ENCODE measurements at places on chromosomes 2 and 18. TPM values are rescaled to one million over a fixed set of nuclear protein-coding genes. Genes with fewer than 3 reads are reported as not detected.

DNA sequence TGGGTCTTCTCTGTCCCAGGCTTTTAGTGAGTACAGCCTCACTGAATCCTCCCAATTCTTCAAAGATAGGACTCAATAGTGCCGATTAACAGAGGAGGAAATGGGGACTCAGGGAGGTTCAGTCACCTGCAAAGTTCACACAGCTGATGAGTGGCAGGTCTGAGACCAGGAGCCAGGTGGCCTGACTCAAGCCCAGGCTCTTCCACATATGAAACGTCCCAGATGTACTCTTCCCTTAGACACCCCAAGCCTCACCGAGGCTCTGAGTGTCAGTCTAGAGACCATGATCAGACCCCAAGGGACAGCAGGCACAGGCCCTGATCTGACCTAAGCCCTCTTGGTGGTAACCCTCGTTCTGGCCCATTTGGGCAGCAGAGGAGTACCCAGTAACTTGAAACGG, 115.2 kb downstream of the INHBB start:
- DNase-seq: no peak

DNA sequence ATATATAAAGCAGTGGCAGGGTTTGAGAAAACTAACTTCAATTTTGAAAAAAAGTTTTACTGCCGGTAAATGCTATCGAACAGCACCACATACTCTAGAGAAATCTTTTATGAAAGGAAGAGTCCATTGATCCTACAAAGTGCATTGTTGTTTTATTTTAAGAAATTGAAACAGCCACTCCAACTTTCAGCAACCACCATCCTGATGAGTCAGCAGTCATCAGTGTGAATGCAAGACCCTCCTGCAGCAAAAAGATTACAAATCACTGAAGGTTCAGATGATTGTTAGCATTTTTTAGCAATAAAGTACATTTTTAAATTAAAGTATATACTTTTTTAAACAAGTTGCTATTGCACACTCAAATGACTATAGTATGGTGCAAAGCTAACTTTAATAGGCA, 1017.7 kb upstream of the CRIM1 start:
- DNase-seq: no peak

- no peak for DNase-seq
These were observed 82.1 kb downstream of the ACTR2 start for GRCh38 chr2:65309699-65310098.

DNA sequence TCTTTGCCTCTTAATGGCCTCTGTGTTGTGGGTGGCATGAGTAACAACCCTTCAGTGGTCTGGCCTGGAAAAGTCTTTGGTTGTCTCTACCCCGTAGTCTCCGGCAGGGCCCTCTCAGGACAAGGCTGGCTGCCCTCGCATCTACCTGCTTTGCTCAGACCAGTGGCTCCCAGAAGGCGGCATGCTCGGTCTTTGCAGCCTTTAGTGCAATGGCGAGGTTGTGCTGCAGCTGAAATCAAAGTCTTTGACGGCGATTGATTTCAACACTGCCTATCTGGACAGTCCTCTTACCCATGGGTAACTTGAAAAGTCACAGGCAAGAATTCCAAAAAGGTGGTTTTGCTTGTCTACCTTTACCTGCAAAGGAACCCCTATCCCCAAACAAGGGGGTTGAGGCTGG, 95.9 kb downstream of the ALPK2 start:
- DNase-seq: no peak

DNA sequence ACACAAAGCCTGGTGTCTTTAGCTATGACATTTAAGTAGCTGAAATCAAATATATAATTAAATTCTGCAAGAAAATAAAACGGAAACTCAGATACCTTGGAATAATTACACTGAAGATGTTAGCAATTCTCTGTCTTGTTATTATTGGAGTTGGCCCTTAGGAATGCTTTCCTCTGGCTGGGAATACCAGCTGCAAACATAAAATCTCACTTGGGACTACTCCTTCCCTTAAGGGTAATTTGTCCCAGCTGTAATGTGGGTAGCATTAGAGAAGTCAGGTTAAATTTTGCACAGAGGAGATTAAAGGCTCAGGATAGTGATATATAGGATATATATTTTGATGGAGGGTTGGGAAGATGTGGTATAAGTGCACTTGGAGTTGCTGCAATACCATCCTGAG, 37.3 kb upstream of the GRP start:
- no peak for DNase-seq

GRCh38 chr2:204966245-204966644, 421.0 kb downstream of the PARD3B start:
- DNase-seq: no peak

- no peak for DNase-seq
These were observed 14.8 kb downstream of the AFTPH start for GRCh38 chr2:64538764-64539433.

GRCh38 chr2:156455361-156455975, 19.3 kb downstream of the GPD2 start:
- no peak for DNase-seq

- no peak for DNase-seq
These were observed 29.9 kb downstream of the HK2 start for GRCh38 chr2:74863802-74864248.

DNA sequence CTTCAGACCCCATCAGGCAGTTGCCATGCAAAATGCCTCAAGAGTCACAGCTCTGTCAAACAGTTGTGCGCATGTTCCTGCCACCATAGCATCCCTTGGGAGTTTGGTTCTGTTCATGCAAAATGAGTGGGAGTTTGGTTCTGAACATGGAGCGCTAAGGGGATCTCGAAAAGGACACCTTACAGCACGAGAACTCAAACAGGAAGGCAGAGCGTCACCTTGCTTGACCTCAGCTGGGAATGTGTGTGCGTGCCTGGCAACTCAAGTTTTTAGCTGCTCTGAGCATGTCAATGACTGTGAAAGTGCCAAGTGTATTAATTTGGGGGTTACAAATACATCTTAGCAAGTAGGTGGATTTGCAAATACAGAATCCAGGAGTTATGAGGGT, 16.6 kb downstream of the MALL start:
- DNase-seq: no peak

DNA sequence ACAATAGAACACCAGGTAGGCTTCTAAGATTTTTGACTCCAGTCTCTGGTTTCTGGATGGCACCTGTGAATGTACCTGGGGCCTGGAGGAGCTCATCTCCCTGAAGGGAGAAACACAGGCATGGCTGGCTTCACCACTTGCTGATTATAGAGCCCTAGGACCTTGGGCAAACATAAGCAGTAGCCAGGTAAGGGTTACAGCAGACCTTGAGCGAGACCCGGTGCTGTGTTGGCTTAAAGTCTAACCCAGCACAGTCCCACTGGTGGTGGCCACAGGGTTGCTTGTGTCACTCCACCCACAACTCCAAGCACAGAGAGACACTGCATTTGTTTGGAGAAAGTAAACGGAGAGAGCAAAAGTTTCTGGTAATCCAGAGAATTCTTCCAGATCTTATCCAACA, 104.7 kb upstream of the SPOPL start:
- DNase-seq: no peak

The CFAP65 gene
- total RNA-seq: under 0.01 TPM

The FOXI3 gene
- total RNA-seq: not detected

The COLEC11 gene
- 0.35 TPM for total RNA-seq

The CASP10 gene
- 50.4 TPM for total RNA-seq

The C2orf80 gene
- not detected for total RNA-seq

Measured in pulmonary artery endothelial cell (primary cell).